ENCODE measurements at places on chromosomes 5 and 9.

GRCh38 chr5:178296066-178296465, 63.5 kb upstream of the PHYKPL start:
- no peak for DNase-seq

DNA sequence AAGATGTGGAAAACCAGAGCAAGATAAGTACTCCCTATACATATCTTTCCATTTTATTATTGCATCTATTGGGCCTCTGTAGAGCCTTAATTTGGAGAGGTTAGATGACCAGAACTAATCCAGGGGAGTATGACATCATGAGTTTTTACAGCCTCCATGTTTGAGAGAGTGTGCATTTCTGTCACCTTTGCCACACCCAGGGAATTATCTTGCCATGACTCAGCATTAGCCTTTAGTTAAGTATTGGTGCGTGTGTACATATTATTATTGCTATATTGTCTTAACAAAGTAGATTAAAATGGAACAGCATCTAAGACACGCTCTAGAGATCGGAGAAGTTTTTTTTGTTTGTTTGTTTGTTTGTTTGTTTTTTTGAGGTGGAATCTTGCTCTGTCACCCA, 27.6 kb downstream of the DIMT1 start:
- no peak for DNase-seq

GRCh38 chr5:135887881-135888614, 7.6 kb downstream of the IL9 start:
- no peak for DNase-seq

- DNase-seq, result no peak
Measured at GRCh38 chr5:61313960-61314681, 17.9 kb upstream of the ZSWIM6 start.

GRCh38 chr5:108857905-108858304, 110.2 kb downstream of the FER start:
- no peak for DNase-seq

DNA sequence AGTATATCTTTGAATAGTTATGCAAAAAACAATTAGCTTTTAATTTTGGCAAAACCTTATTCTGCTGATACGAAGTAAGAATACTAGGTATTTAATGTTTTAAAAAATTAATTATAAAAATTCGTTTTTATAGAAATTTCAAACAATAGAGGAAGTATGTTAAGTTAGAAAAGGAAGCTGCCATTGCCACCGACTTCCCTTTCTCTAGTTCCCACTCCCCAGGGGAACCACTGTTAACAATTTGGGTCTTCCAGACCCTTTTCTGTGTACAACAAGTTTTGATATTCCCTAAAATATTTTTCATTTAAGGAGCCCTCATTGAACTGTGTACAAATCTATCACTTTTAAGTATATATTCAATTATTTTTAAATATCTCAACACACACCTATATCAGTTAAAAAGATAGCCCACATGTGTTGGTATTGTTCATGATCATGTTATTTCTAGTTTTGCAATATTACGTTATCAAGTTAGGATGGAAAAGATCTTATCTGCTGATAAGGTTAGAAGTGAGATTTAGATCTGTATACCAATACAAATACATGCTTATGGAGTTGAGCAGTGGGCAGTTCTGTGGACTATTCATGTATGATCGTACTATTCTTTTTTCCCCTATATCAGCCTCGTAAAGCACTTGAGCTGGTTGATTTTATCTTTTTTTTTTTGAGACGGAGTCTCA, 25.9 kb downstream of the NDFIP1 start:
- no peak for DNase-seq

GRCh38 chr5:16131878-16132277, 47.7 kb downstream of the MARCHF11 start:
- no peak for DNase-seq

DNA sequence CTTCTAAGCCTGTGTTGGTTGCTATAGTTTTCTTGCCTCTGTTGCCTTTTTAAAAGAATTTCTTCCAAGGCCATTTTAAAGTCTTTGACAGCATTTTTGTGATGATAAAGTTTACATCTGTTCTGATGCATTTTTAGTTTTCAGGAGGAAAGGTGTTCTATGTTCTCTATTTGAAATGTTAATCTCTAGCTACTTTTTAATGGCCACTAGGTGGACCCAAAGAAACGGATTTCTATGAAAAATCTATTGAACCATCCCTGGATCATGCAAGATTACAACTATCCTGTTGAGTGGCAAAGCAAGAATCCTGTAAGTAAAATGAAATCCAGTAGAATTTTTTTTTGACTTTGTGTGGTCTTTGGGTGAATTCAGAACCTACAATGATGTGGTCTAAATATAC, 60.2 kb downstream of the MELK start:
- DNase-seq, result peak; percentile 32

DNA sequence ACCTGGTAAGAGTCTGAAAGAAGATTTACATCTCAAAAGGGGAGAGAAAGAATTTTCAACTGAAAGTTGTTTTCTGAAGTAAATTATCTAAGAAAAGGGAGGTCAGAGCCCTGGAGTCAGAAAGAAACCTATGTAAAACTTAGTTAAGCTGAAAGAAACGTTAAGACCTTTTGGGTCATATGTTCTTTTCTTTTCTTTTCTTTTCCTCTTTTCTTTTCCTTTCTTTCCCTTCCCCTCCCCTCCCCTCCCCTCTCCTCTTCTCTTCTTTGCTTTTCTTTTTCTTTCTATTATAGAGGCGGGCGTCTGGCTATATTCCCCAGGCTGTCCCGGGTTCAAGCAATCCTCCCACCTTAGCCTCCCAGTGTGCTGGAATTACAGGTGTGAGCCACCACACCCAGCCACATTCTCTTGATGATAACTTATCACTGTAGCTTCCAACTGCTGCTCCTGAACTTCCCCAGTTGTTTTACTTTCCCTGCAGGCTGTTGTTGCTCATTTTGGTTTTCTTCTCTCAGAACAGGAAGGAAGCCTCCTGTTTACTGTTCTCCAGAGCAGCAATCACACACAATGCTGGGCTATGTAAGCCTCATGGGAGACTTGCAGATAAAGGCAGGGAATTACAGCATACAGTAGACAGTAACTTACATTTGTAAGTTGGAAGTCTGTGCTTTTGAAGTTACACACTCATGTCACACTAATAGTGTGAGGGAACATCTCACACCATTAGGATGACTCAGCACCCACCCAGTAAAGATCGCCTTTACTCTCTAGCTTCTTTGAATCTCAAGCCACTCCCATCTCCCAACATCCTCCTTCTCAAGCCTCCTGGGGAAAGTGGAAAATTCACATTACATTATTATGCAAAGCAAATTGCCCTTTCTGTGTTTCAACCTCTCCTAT, 2216.6 kb upstream of the WWC1 start:
- DNase-seq, result no peak

GRCh38 chr5:159208514-159209437, 577 bp downstream of the RNF145 start:
- no peak for DNase-seq

DNA sequence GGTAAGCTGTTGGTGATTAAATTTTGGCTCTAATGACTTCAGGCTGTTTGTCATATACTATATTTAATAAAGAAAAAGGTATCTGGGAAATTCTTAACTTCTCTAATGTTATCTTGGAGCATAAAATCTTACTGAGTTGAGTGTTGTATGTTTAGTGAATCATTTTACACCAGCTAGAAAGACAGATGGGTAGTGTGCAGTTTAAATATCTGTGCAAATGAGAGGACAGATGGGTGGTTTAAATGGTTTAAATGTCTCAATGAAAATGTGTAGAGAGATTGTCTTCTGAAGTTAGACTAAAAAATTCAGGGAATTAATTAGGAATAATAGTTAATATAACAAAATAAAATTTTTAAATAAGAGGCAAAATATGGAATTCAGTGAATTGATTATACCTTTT, 114.5 kb downstream of the FER start:
- DNase-seq, result no peak

GRCh38 chr9:137188490-137189296, at the start of the genes ANAPC2 and SSNA1:
Gene ANAPC2, minus strand, starts transcription at chr9:137188560. Its CDS starts 28 bp downstream, at chr9:137188532.
Gene SSNA1, plus strand, starts transcription at chr9:137188676. Its CDS starts 51 bp downstream, at chr9:137188727.
- DNase-seq, result peak; percentile 88

- DNase-seq, result no peak
Measured at GRCh38 chr9:93567271-93567959, 9.0 kb upstream of the PHF2 start.

DNA sequence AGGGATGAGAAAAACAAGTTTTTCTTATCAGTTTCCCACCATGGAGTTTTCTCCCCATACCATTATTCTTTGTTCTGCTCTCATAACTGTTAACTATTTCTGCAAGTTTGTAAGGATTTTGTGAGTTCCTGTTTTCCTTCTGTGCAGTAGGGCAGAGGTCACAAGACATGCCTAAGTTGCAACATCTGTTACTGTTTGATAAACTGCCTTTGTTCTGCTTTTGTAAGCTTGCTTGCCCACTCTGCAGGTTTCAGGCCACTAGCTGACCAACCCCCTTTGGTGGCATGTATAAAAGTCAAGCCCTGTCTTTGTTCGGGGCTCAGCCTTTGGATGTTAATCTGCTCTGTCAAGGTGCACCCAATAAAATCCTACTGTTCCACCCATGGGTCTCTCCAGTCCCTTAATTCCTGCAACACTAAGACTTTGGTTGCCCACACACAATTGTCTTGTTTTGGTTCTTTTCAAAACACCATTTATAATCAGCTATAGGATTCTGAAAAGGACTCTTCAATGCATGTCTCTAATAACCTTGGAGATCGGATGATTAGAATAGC, 545.4 kb downstream of the CDH9 start:
- peak; percentile 97 for DNase-seq

DNA sequence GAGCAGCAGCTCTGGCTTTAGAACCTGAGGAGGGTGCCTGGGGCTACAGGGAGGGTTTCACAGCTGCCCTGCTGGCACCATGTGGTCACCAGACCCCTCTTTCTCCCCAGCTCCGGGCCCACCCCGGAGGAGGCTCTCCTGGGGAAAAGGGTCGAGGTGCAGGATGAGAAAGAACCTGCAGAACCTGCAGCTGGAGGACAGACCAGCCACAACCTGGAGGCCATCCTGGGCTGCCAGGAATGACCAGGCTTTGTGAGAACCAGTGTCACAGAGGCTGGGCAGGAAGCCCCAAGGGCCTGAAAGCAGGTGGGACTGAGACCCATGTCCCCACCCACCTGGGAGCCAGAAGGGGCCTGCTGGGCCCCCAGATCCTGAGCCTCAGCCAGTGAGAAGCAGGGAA, 23.0 kb downstream of the SEMA4D start:
- no peak for DNase-seq

DNA sequence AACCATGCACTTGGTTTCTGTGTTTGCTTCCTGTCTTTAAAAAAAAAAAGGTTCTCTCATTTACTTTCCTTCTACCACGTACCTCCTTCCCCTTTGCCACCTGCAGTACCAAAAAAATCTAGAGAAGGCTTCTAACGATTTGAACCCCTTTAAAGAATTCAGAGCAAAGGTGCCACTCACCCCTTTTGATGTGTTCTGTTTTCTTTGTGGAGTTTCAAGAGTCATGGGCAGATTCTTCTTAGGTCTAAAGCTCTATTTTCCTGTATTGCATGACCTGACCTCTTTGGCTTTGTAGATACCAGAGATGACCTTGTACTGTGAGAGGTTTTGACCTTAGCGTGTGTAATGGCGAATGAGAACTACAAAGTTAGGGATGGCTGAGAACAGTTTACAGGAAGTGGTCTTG, 29.0 kb downstream of the TXNDC8 start:
- no peak for DNase-seq

- peak; percentile 30 for DNase-seq
Measured at GRCh38 chr9:75200892-75201470, 112.7 kb downstream of the OSTF1 start.
